ENCODE measurements at places on chromosomes 16 and 17.

- peak; percentile 83 for DNase-seq
These were observed at the start of gene STX1B for GRCh38 chr16:31010585-31011325. Gene STX1B (minus strand): TSS chr16:31010638. CDS start chr16:31010396, 242 bp downstream.

GRCh38 chr16:11396241-11397048 is 51.2 kb downstream of the RMI2 start:
- DNase-seq = peak; percentile 77

GRCh38 chr16:74296104-74296431 is 546 bp upstream of the PSMD7 start:
- no peak for DNase-seq

DNA sequence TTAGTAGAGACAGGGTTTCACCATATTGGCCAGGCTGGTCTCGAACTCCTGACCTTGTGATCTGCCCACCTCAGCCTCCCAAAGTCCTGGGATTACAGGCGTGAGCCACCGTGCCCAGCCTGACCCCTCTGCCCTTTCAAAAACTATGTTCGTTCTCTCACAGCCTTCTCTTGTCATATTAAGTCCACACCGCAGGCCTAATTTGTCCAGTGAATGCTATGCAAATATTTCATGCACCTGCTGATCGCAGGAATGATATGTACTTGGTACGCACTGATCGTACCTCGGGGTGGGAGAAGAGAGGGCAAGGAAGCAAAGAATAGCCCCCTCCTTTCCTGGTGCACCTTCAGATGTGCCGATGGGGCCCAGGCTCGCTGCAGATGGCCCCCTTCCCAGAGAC is 3.0 kb upstream of the BIRC5 start:
- no peak for DNase-seq

DNA sequence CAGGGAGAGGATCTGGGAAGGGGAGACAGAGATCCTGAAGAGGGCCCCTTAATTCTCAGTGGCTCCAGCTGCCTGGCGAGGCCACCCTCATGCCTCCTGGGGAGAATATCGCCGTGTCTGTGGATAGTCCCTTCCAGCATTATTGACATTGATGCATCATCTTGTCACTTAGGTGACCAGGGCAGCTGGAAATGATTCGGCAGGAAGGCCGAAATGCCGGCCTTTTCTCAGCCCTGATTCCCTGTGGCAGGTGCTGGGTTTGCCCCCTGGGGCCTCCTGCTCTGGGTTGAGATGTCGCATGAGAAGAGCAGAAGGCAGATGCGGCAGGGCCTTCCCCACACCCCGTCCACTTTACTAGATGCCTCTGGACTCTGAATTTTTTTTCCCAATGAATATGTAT is 89.5 kb downstream of the RAP1GAP2 start:
- no peak for DNase-seq

- no peak for DNase-seq
These were observed at the start of gene MMD for GRCh38 chr17:55421179-55421934. Gene MMD (minus strand): TSS chr17:55421835. CDS start chr17:55421695, 140 bp downstream.

DNA sequence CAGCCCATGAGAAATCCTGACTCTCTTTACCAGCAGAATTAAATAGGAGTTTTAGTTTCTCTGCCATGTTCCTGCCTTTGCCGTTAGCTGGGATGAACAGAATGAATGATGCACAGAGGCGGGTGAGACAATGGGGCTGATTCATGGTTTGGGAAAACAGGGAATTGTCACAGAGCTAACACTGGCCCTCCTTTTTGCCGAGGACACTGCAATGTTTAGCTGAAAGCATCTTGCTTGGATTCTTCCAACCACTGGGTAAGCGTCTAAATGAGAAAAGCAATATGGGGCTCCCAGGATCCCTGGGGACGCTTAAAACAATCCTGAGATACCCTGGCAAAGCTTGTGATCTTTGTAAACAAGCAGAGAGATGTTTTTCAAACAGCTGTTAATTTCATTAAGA is 12.8 kb upstream of the PAFAH1B1 start:
- no peak for DNase-seq

DNA sequence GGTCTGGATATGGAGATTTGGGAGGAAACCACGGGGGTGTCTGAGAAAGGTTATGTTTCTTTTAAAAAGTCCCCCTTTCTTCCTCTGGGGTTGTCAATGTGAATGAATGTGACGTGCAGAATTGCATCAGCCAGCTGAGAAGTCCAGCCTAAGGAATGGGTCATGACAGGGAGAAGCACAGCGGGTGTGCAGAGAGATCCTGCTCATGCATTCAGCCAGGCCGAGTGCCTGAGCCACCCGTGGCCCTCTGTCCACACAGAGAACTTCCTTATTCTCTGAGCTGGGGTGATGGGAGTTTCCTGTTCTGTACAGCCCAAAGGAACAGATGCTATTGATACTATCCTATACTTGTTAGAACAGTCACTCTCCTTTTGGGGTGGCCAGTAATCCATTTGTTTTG is 117.9 kb downstream of the CPPED1 start:
- no peak for DNase-seq

DNA sequence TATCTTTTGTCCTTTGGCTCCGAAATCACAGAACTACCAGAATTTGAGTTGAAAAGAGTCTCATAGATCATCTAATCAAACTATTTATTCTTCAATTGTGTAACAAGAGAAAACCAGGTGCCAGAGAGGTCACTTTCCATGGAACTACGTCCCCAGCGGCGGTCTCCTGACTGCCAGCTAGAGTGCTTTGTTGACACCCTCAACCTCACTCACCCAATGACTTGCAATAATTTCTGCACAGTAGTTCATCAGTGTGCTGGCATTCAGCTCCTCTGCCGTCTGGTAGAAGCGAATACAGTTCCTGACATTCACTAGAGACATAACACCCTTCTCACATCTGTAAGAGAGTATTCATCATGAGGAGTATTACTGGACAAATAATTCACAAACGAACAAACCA is 54.2 kb downstream of the ANKFY1 start:
- no peak for DNase-seq

GRCh38 chr17:7732981-7733539 is 15.5 kb downstream of the DNAH2 start:
- DNase-seq = no peak

GRCh38 chr16:81481207-81481821 is 36.7 kb downstream of the CMIP start:
- DNase-seq = no peak

DNA sequence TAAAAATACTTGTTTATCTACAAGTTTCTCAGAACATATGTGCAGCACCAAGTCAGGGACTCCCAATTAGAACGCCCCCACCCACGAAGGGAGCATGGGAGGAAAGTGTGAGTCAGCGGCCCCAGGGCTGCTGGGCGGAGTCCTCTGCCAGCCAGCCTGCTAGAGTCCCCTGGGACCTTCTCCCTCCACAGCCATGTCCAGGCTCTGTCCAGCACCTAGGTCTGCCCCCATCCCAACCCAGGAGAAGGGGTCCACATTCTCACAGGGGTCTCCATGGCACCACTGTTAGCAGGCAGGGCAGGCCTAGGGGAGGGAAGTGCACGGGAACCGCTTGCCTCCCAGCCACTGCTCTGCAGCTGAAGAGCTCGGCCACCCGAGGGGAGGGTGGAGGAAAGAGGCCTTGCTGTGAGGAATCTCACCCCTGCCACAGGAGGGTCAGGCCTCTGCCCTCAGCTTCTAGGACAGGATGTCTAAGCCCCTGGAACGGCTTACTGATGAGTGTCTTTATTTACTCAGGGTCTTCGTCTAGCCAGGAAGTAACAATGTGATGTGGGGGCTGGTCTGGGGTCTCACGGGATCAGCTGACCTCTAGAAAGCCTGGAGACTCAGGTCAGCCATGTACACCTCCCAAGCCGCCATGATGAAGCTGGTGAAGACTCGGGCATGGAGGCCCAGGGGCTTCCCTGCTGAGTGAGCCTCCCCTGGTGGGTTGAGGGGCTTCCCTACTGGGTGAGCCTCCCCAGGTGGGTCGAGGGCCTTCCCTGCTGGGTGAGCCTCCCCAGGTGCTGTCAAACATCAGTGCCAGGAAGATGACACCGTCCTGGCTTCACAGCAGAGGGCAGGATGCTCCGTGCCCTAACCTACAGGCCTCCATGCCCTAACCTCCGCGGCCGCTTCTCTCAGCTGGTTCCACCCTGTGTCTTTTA is 190.3 kb downstream of the RBFOX3 start:
- DNase-seq = no peak

- DNase-seq = no peak
These were observed 18.7 kb upstream of the ATP5MC1 start for GRCh38 chr17:48873696-48874443.

- no peak for DNase-seq
These were observed 62.4 kb downstream of the CNGB1 start for GRCh38 chr16:57908409-57908987.

DNA sequence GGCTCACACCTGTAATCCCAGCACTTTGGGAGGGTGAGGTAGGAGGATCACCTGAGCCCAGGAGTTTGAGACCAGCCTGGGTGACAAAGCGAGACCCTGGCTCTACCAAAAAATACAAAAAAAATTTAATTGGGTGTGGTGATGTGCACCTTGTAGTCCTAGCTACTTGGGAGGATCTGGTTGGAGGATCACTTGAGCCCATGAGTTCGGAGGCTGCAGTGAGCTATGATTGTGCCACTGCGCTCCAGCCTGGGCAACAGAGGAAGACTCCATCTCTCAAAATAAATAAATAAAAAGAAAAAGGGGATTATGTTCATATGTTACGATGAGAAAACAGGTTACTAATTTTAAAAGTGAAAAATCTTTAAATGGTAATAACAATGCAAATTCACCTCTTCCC is 996 bp downstream of the MLKL start:
- DNase-seq = no peak

DNA sequence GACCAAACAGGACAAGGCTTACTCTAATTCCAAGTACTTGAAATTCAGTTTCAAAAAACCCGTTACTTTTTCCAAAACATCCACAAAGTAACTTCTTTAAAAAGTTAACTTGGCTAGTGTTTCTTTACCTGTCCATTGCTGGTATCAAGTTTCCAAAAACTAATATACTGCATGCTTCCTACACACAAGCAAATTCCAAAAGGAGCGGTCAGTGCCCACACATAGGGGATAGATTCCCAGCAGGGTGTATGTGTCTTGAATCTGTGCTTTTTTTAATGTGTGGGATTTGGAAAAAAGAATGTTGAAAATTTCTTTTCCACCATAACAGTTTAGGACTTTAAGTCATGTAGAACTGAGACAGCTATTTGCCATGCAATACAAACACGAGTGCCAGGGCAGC is 367.8 kb upstream of the SOX9 start:
- no peak for DNase-seq

- no peak for DNase-seq
These were observed 69.2 kb downstream of the C16orf78 start for GRCh38 chr16:49442805-49443204.

- no peak for DNase-seq
These were observed 4.7 kb upstream of the PIK3R6 start for GRCh38 chr17:8872036-8872704.

DNA sequence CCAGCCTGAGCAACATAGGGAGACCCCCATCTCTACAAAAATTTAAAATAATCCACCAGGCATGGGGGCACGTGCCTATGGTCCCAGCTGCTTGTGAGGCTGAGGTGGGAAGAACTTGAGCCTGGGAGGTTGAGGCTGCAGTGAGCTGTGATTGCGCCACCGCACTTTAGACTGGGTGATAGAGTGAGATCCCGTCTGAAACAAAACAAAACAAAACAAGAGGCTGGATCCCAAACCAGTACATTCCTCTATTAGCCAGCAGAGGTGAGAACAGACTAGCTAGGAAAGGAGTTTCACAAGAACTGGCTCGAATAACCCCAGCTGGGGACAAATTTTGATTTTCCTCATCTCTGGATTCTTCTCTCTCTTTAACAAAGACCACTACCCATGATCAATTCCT is 366.7 kb upstream of the ZFHX3 start:
- no peak for DNase-seq

DNA sequence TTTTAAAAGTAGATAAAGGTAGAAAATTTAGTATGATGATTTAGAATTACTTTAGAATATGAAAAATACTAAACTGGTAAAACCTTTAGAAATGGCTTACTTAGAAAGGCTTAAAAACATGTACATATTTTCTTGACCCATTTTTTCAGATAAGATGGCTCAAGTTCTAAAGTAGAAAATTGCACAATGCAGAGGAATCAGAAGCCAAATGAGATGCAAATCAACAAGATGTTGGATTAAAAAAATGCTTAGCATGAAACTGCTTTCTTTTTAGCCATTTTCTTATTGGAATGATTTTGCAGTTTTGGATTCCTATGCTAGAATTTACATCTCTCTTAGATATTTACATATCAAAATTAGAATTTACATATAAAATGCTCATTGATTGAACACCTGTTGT is 1.5 kb upstream of the KRTAP3-1 start:
- no peak for DNase-seq

GRCh38 chr17:73286863-73287296 is 24.9 kb downstream of the CDC42EP4 start:
- DNase-seq = no peak

- DNase-seq = no peak
These were observed 16.6 kb upstream of the RNF135 start for GRCh38 chr17:30954046-30954830.

DNA sequence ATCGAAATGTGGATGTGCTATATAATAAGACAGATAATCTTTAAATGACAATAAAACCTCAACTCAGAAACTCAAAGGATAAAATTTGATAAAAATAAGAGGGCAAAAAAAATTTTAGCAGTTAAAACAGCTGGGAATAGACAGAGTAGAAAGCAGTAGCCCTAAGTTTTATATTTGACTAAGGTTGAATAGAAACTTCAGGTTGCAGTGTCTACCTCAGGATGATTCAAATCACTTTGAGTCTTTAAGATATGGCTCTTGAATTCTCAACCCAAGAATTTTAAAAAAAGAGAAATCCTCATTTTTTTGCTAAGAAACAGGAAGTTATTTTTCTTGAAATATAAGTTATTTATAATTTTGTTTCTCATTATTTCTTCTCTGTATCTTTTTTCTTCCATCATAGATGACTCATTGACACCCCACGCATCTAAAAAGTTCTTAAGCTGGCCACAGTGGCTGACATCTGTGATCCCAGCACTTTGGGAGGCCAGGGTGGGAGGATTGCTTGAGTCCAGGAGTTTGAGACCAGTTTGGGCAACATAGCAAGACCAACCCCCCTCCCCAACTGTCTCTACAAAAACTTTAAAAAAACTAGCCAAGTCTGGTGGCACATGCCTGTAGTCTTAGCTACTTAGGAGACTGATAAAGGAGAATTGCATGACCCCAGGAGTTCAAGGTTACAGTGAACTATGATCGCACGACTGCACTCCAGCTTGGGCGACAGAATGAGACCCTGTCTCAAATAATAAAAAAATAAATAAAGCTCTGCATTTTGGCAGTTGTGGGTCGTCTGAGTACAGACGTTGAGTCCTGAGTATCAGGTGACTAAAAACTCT is 23.9 kb downstream of the NFAT5 start:
- no peak for DNase-seq

GRCh38 chr17:63997341-63998048 is 656 bp upstream of the PRR29 start:
- DNase-seq = no peak

DNA sequence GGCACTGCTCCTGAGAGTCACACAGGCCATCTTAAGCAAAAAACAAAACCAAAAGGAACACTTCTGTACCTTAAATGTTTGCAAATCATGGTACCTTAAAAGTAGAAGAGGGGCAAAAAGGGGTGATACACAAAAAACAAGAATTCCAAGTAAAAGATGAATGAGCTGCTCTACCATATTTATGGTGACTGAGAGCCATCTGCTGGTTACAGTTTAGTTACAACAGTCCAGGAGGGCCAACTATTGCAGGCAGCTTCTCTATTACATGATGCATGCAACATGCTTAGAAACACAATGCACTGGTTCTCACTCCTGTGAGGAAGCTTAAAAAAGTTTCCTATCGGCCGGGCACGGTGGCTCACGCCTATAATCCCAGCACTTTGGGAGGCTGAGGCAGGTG is 53.5 kb downstream of the STX8 start:
- DNase-seq = no peak

All from CD4-positive, alpha-beta T cell treated with Interleukin-17A for 4 hours (primary cell).